ENCODE measurements at places on chromosomes 7 and 10.

DNA sequence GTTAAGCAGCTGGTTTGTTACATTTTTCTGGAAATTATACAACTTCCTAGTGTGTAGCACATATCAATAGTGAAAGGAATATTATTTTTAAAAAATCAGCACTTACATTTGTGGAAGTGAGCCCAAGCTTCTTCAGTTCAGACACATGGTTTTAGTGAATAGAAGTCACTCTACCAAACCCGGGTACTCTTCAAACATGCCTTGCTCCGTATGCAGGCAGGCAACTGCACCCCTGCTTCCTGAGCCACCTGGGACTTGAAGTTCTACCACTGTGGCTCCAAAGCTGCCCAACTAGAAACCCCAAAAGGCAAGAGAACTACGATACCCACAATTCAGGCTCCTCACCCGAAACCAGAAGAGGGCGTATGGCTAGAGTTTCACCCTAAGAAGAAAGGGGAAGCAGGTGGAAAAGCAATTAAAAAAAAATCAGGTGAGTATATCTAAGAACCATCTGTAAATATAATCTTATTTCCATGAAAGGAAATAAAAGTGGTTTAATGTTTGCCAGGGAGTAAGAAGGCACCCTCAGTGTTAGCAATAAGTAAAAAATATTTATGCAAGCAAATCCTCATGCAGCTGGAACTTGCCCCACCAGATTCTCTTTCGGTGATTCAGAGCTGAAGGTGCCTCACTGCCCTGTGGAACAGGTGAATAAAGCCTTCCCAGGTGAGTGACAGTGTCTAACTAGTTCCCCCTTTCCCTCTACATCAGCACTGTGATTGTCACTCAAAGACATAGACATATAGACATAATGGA, at the start of gene MACC1:
Gene MACC1 (minus strand): TSS at position 192 of the 756 bp plus-strand sequence. CDS start 55,522 bp downstream, outside the sequence.
- DNase-seq, result no peak

DNA sequence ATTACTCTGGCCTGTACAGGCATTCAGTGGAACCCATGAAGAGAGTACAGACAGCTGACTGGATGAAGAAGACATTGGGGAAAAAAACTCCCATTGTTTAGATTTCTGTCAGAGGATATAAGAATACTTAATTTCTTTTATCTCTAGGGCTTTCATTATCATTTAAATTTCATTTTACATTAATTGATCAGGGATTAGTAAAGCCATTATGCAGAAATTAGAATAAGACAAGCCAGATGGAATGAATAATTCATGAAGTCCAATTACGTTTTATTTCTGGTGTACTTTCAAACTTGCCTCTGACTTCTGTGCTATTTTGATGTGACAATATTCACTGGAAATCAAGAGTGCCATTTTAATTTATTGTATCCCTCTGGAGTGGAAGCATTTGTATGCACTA, 247.0 kb downstream of the SLC25A13 start:
- no peak for DNase-seq

DNA sequence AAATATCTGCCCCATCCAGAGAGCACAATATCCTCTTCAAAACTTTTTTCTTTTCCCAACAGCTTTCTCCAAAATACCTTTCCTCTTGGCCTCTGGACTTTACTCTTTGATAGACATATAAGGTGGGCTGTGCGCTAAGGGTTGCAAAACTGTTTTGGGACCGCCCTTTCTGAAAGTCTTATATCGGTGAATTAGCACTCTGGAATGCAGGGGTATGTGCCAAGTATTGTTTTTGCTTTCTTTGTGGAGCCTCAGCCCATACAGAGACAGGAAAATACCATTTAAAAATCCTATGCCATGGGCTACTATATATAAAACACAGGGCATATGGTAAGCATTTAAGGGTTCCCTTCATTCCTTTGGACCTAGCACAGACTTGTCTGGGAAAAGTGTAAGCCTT, 37.7 kb downstream of the PPP1R17 start:
- DNase-seq, result no peak

- no peak for DNase-seq
Measured at GRCh38 chr10:80457554-80458262, 3.6 kb downstream of the TSPAN14 start.

DNA sequence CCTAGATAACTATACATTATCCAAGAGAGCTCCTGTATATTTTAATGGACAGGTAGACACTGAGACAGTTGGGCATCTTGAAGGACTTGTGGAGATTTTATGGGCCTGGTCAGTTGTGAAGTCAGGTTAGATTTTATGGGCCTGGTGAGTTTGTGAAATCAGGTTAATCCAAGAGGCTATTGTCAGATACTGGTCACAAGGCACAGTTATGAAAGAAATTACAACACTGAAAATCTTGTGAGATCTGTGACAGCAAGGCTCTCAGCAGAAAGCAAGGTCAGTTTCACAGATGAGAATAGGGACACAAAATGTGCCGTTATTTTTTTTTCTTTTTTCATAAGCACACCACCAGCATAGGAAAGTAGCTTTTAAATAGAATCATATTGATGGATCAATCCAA, 167.6 kb downstream of the VTI1A start:
- DNase-seq, result no peak

DNA sequence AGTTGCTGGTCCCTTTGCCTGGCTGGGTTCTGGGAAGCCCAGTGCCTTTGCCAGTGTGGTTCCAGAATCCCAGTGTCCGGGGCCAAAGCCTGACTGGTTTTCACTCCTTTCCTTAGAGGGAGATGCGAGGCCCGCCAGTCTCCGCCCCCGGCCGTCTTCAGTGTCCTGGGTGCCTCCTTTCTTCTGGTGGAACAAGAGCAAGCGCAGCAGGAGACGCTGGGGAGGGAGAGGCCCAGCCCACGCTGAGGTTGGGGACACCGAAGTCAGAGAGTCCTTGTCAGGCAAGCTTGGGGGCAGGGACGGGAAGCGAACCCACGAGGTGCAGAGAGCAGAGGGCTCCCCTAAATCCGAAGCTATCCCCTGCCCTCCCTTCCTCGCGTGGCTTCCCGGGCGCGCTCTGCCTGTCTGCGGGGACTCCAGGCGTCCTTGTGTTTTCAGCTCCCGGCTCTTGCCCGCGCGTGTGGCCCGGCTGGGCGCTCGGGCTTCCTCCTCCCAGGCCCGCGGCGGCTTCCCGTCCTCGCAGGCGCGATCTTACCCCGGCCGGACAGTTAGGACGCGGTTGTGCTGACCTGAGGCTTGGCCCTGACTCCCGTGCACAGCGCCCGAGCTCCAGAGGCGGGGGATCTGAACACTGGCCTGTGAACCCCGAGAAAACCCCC, 60.6 kb upstream of the UBE3C start:
- no peak for DNase-seq

DNA sequence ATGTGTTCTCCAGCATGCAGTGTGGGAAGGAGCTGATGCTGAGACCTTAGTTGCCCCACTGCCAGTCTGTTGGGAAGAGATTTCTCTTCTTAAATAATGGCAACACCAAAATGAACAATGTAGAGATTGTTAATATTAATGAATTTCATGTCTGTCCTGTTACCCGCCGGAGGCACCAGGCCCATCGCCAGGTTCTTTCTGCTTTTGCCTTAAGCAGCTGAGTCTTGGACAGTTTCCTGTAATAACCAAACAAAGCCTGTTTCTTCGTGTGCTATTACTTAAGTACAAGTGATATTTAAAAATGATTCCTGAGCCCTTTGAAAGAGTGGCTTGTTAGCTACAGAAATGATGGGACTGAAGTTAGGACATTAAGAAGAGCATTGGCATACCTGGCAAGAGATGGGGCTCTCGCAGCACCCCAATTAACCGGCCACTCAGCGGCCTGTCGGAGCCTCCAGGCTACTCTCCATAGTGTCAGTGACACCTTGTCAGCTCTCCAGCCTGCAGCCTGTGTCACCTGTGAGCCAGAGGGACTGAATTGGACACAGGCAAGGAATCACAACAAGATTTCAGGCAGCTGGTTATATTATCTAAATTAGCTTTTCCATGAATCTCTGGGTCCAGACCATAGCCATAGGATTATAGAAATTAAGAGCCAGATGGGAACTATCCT, 142.0 kb downstream of the CELF2 start:
- no peak for DNase-seq

DNA sequence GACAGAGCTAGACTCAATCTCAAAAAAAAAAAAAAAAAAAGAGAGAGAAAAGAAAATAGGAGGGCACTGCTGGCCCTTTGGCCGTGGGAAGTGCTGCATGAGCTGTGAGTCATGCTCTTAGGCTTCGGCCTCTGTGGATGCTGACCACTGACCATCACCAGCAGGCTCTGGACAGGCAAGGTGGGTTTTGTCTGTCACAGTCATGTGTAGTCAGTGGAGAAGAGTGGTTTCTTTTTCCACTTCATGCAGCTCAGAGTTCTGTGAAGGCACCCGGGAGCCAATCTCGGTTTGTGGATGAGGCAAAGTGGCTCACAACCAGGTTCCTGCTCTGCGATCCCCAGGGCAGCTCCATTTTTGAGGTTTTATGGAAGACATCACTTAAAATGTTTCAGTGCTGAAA, 58.1 kb downstream of the PRTFDC1 start:
- no peak for DNase-seq

DNA sequence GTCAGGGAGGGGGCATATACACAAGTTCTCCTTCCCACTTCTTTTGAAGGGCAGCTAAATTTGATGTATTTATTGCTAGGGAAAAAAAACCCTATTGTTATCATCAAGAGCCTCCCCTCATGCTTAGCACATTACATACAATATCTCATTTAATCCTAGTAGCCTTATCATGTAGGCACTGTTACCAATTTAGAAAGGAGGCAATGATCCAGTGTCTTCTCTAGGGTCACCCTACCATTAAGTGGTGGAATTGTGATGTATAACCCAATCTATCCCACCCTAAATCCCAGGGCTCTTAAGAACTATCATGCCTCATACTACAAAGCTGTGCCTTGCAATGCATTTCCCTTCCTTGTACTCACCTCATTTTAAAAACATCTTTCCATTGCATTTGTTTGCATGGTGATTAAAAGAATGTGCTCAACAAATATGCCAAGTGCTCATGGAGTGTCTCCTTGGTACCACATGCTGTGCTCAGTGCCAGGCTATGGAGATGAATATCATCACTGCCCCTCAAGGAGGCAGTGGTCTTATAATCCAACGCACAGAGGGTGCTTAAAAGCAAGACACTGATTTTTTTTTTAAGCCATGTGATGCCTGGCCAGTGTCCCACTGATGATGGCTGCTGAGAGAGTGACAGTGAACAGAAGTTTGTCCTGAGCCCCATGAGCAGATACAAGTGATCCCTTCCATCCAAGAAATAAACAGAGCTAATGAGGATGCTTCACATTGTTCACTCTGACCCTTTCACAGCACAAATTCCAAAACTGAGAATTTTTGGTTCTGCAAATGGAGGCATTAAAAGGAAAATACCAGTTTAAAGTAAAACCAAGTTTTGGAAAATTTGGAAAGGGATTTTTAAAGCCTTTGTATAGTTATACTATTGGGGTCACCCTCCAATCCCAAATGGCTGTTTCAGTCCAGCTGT, 98.2 kb downstream of the SORBS1 start:
- DNase-seq, result no peak

DNA sequence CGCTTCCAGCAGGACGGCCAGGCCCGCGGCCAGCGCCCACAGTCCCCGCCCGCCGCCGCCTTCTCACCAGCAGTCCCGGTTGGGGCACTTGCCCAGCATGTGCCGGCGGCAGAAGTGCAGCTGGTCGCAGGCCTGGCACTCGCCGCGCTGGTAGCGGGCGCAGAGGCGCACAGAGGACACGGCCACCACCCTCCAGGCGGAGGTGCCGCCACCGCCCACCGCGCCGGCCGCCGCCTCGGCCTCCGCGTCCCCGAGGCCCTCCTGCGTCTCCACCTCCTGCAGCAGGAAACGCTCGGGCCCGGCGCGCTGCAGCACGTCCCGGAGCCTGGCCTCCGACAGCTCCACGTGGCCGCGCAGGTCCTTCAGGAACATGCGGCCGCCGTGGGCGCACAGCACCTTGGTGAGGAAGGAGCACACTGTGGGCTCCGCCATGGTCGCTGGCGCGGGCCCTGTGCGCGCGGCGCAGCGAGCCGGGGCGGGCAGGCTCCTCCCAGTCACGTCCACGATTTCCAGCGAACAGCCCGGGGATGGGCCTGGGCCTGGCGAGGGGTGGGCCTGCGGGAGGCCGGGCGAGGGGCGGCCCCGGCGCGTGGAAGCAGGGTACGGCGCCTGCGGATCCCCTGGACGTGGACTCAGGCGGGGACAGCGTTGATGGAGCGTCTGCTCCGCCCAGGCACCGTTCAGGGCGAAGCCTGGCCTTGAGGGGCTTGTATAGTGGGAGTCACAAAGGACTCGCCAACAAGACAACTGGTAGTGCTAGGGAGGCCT, at the start of gene ZC3HAV1L:
Gene ZC3HAV1L (minus strand): TSS at position 457 of the 768 bp plus-strand sequence. CDS start 25 bp downstream, at position 432.
- peak; percentile 65 for DNase-seq

DNA sequence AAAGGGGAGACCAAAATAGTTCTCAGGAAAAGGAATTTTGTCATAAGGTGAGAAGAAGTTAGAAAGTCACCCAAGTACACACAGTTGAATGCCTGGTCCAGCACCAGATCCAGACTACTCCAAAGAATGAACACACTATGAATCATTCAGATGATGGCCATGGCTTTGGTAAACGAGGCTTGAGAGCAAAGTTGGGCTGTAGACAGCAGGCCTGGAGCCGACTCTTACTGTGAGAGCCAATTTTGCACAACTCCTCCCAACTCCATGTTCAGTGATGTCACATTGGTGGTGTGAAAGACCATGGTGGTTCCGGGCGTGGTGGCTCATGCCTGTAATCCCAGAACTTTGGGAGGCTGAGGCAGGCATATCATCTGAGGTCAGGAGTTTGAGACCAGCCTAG, 131.6 kb downstream of the PKD1L1 start:
- DNase-seq, result no peak

DNA sequence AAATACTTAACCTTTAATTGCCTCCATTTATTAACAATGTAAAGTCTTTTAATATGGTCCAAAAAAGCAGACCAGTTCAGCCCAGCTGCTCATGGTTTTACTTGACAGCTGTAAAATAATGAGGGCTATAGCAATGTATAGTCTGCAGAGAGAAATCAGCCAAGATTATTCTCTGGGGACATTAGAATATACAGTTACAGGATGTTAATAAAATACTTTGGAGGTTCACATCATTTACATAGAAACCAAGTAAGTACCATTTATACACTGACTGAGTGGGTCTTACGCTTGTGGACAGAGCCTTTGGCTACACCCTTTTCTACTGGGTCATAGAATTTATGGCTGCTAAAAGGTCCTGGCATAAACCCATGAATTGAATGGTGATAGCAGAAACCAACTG, 340.7 kb upstream of the CELF2 start:
- no peak for DNase-seq

- DNase-seq, result no peak
Measured at GRCh38 chr10:7906128-7906527, 87.8 kb downstream of the TAF3 start.

DNA sequence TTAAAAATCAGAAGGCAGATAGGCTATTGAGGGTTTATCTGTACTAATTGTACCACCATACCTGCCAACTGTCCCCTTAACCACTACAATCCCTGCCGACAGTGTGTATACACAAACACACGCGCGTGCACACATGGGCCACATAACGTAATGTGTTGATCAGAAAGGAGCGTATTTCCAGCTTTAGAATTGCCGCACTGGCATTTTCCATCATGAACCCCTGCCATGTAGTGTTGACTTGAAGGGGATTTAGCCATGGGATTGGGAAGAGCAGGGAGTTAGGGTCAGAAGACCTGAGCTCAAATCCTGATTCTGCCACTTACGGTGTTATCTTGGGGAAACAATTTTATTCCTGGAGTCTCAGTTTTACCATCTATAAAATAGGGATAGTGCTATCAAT, 158.9 kb downstream of the TCF7L2 start:
- no peak for DNase-seq

GRCh38 chr7:114708646-114709045, 213.2 kb upstream of the MDFIC start:
- DNase-seq, result no peak
